ENCODE measurements at places on chromosomes 11 and 22.

- no peak for DNase-seq
These were observed 2.9 kb downstream of the TSKU start for GRCh38 chr11:76786016-76786415.

DNA sequence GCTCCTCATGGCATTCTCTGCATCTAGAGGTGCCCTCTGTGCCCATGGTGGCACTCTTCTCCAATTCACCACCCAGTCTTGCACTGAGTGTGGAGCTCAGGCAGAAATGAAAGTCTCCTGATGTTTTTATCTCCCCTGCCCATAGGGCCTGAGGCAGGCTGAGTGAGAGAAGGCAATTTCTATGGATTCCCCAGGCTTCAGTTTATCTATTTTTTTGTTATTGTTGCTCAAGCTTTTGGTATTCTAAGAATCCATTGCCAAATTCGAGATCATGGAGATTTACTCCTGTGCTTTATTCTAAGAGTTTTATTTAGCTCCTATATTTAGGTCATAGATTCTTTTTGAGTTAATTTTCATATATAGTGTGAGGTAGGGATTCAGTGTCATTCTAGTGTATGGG is 40.7 kb downstream of the TSPAN18 start:
- DNase-seq = no peak

- no peak for DNase-seq
These were observed 316.4 kb downstream of the NTM start for GRCh38 chr11:131686836-131687235.

DNA sequence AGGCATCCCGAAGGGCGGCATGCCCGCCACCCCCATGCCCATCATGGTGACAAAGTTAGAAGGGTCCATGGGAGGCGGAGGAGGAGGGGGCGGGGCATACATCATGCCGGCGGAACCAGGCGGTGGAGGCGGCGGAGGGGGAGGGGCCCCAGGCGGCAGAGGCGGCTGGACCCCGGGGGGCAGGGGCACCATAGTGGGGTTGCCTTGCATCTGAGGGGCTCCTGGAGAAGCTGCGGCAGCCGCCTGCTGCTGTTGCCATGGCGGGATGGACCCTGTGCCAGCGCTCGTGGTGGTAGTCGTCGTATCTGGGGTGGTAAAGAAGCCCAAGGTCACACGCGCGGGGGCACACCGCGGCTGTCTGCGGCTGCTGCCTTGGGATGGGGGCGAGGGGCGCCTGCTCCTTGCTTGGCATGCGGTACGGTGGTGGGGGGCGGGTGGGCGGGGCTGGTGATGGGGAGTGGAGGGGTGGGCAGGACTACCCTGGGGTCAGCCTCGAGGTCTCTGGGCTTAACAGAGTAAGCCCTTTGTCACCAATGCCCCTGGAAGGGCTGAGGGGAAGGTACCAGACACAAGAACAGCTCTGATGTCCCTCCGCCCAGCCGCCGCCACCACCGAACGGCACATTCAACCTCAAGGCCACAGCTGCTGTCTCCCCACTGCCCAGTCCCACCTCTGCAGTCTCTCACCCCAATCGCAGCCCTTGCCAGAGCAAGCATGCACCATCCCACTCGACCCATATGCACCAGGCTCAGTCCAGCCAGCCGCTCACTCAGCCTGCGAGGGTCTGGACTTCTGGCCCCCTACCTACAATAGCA is 6.3 kb upstream of the PYGM start:
- DNase-seq = no peak

- DNase-seq = no peak
These were observed 731 bp downstream of the GSTP1 start for GRCh38 chr11:67584205-67584880.

- no peak for DNase-seq
These were observed 6.9 kb downstream of the SMPD1 start for GRCh38 chr11:6397156-6397555.

DNA sequence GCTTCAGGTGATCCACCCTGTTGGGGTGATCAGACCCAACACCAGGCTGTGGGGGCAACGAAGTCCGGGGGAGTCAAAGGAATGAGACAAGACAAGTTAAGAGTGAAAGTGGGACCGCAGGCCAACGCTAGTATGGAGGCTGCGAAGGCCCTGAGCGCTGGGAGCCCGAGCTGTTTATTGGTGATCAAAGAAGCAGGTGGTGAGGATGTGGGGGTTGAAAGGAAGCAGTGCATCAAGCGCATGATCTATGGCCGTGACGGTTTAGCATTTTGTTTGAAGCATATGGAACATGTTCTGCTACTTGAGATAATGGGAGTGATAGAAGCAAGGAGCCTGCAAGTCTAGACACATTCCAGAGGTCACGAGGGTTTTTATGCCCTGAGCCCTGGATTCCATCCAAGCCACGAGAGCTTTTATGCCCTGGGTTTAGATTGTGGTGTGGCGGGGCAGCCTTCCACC is 49.5 kb downstream of the MCHR1 start:
- no peak for DNase-seq

GRCh38 chr22:19766511-19767426 is 6.2 kb downstream of the TBX1 start:
- DNase-seq = no peak

GRCh38 chr11:91717169-91717568 is 507.4 kb upstream of the FAT3 start:
- no peak for DNase-seq

DNA sequence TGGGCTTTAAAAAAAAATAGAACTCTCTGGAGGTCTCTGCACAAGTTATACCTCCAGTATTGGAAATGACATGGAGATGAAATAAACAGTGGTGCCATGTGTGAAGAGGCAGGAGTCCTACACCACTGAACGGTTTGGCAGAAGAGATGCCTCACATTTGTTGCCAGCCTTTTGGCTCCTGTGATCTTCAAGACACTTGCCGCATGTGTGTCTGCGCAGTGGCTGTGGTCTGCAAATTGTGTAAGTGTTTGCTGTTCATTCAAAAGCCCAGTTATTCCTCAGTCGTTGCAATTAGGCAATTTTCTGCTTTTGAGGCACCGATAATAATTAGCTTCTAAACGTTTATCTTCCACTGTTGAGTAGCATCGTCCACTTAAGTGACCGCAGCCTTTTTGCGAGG is 319.1 kb downstream of the BRD1 start:
- no peak for DNase-seq

DNA sequence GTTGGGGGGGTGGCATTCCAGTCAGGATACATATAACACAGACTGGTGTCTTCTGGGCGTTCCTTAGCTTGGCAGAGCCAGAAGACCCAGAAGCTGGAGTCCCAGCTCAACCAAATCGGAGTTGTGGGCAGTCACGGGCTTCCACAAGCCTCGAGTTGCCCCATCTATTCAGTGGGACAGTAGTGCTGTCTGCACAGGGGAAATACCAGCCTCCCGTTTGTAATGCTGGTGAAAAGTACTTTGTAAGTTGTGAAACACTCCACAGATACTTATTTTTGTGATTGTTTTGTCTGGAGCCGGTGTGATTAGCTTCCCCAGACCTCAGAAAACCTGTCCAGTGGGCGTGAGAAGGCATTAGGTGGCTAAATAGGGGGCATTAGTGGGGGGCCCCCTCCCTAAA is 13.6 kb downstream of the DGKZ start:
- DNase-seq = no peak
